ENCODE measurements at places on chromosomes 13 and 19. TPM values are rescaled to one million over a fixed set of nuclear protein-coding genes. Genes with fewer than 3 reads are reported as not detected.

The ZNF540 gene
- total RNA-seq, result 0.30 TPM

The LSM14A gene
- total RNA-seq, result 130 TPM

The DENND1C gene
- not detected for total RNA-seq

The DIAPH3 gene
- total RNA-seq, result 7.4 TPM

The DZIP1 gene
- total RNA-seq, result 27.1 TPM

The GIPC3 gene
- 0.08 TPM for total RNA-seq

The CARD8 gene
- 11.0 TPM for total RNA-seq

The TSPAN16 gene
- total RNA-seq, result not detected

The CYP4F12 gene
- total RNA-seq, result 0.70 TPM

The ZNF345 gene
- total RNA-seq, result 1.3 TPM

The ZNF177 gene
- total RNA-seq, result 1.1 TPM

The NOVA2 gene
- 1.2 TPM for total RNA-seq

The ATP8A2 gene
- total RNA-seq, result under 0.01 TPM

The ZNF708 gene
- 5.3 TPM for total RNA-seq

The RYR1 gene
- total RNA-seq, result under 0.01 TPM

The ANKRD24 gene
- 0.53 TPM for total RNA-seq

The PSG7 gene
- total RNA-seq, result not detected

The FGF22 gene
- not detected for total RNA-seq

The IER2 gene
- total RNA-seq, result 20.1 TPM

The ZNF382 gene
- 7.3 TPM for total RNA-seq

The FBN3 gene
- total RNA-seq, result not detected

The MYO1F gene
- total RNA-seq, result 0.23 TPM

The KIR2DL3 gene
- not detected for total RNA-seq

The CD22 gene
- 0.70 TPM for total RNA-seq

The SIGLEC10 gene
- total RNA-seq, result not detected

Data from smooth muscle cell of the coronary artery (primary cell).